ENCODE measurements at places on chromosomes 6 and 20.

DNA sequence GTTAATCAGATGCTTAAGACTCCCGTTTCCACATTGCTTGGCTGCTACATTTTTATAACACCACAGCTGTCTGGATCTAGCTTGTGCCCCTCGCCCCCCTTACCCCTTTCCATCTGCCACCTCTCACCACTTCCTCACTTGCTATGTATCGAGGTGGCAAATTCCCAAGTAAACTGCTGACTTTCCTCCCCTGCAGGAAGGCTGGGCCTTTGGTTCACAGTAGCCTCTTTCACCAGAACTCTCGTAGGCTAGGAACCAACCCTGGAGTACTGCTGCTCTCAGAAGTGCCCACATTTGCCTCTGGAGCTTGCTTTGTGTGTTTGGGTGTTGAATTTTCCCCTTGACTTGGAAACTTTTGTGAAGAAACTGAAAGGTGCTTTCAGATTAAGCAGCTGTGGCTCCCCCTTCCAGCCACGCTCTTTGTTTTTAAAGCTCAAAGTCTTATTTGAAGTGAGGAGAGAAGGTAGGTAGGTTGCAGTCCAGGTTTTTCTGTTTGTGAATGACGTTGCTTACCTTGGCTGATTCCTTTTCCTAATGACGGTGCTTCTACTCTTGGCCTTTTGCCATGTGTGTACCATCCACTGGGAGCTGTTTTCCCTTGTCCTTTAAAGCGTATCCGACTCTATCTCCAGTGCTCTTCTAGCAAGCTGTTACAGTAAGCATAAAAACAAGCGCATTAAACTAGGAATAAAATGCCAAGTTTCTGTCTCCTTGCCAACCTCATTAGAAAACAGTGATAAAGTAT is 90.4 kb downstream of the CARMIL1 start:
- DNase-seq, result no peak

DNA sequence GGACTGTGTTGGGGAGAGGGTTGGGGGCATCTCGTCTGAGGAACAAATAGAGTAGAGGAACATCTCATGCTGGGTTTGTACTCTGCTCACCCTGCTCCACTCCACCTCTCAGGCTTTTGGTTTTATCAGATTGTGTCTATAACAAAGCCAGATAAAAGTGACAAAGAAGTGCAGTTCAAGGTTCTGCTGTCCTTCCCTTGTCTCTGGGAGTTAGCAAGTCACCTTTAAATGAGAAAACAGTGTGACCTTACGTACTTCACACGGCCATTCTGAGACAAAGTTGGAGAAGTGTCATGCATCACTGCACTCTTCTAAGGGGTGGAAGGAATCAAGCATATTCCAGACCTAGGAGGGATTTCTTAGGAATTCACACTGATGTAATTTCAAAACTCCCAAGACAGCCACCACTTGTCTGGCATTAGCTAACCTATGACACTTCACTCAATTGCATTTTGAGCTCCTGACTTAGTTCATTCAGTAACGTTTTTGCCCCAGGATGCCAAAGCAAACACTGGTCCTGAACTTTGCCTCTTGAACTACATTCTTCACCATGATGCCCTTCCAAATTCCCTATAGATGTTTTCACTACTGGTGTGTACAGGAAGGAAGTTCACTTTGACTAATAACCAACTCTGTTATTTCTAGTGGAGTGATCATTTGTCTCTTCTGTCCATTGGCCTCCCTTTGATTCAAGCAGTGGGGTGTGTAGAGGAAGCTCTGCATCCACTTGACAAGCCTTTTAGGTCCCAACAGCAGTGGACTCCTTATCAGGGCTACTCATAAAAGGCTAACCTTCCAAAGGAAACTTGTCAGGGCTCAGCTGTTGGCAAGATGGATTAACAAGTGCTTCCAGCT is 647.6 kb upstream of the FLRT3 start:
- DNase-seq, result no peak

DNA sequence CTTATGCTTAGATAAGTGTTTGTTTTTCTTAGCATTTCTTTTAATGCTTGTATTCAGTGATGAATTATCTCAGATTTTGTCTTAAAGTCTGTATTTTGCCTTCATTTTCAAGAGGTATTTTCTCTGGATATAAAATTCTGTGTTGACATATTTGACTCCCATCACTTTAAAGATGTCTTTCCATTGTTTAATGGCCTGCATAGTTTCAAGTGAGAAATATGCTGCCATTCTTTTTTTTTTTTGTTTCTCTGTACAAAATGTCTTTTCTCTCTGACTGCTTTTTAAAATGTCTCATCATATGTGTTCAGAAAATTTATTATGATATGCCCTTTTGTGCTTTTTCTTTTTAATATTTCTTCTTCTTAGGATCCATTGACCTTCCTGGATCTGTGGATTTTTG is 578.0 kb upstream of the NOX3 start:
- DNase-seq, result no peak

GRCh38 chr6:98323605-98324004 is 510.8 kb upstream of the POU3F2 start:
- DNase-seq, result no peak

DNA sequence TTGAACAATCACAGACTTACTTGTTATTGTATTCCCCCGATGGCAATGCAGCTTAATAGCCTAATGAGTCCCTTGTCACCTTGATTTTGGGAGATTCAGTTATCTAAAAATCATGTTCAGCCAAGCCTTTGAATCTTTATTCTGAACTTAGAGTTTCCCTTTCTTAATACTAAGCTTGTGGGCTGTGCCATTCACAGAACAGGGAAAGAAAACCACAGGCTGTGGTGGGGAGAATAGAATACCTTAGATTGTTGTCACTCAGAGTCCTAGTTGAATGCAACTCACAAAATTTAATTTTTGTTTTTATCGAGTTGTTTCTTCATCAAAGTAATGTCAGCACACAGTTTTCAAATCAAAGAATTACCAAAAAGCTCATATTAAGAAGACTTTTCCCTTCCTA is 37.4 kb downstream of the RFPL4B start:
- no peak for DNase-seq

- no peak for DNase-seq
These were observed 10.1 kb downstream of the TNFAIP3 start for GRCh38 chr6:137877113-137877512.

DNA sequence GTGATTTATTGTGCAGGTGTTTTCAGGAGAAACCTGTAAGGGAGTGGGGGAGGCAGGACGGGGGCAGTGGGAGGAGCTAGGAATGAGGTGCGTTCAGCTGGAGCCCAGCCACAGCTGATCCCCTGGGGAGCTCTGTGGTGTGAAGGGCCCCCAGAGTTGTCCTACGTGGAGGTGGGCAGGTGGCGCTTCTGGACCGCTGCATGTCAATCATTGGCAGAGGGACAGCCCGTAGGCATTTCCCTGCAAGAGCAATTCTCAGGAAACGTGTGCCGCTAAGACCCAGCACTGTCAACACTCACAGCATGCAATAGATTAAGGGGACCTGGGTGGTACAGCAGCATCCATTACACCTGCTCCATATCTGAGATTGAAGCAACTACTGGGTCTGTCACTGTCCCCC is 88.0 kb downstream of the PRND start:
- DNase-seq, result no peak

DNA sequence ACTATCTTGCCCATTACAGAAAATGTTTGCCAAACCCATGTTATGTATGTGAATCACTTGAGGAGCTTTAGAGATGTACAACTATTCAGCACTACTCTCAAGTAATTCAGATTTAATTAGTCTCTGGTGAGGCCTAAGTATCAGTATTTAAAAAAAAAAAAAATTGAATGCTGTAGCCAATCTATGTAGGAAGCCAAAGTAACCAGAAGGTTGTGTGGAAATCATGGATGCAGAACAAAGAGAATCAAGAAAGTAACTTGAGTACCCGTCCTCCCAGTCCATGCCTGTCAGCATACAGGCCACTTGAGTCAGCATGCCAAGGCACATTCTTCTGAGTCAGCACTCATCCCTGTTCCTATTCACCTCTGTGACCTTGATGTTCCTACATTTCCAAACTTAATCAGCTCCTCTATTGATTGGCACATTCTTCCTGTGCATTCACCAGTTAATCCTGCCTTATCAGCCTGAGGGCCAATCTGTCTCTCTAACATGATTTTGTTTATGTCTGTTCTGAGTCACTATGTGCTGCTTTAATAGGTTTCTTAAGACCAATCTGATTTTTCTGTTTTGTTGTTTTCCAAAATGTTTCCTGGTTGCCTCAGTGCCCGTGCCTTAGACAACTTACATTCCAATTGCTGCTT is 165.6 kb downstream of the KCNQ5 start:
- DNase-seq, result no peak

DNA sequence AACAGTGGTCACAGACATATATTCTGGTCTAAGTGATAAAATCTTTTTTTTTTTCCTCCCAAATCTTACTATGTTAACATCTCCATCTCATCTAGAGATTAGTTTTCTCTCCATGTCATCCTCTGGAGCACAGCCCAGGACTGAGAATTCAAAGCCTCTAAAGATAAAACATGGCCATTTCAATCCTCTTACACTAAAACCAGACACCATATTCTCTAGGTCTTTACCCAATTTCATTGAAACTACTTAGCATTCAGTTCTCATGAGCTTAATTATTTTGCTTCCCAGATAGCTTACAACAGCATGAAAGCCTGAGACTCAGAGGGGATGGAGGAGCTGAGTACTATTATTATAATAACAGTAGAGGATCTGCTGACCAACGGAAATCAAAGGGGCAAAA is 92.7 kb downstream of the FARS2 start:
- no peak for DNase-seq
